ENCODE measurements at places on chromosomes 2 and 18.
A peak's percentile ranks its signal among the peaks of the same experiment; 100 is the strongest.

DNA sequence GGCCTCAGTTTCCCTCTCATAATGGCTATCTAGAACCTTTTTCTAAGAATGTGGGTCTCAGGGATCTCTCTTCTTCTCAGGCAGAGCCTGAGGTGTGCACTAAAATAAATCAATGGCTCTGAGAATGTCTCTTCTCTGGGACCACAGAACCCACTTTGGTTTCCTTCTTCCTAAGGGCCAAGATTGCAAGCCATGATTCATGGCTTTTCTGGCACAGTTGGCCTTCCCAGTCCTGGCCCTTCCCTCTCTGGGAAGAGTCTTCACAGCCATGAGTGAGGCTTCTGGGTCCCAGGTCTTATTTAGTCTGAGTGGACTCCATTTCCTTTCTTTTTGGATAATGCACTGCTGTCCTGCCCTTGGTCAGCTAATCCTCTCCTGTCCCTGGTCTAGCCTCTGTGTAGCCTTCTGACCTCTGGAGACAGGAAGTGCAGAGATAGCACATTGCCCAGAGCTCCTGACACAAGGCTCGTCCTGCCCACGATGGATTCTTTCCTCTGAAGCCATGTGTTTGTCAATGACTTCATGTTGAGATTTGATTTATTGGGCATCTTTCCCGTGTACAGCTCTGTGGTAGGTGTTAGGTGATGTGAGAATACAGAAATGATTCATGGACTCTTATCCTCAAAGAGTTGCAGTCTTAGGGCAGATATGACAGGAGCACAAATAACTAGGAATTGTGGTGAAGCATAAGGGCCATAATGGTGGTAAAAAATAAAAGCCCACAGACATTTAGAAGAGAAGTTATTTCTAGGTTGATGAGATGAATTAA, 245.0 kb downstream of the CLIP4 start:
- no peak for DNase-seq

GRCh38 chr2:240960309-240960970, 38.0 kb upstream of the SNED1 start:
- no peak for DNase-seq

DNA sequence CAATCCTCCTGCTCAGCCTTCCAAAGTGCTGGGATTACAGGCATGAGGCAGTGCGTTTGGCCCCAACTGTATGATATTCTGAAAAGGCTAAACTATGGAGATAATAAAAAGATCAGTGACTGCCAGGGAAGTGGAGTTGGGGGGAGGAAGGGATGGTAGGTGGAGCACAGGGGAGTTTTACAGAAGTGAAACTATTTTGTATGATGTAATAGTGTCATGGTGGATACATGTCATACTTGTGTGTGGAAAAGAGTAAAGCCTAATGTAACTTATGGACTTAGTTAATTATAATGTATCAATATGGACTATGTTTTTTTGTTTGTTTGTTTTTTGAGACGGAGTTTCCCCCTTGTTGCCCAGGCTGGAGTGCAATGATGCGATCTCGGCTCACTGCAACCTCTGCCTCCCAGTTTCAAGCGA, 2.9 kb upstream of the GGCX start:
- DNase-seq: no peak

DNA sequence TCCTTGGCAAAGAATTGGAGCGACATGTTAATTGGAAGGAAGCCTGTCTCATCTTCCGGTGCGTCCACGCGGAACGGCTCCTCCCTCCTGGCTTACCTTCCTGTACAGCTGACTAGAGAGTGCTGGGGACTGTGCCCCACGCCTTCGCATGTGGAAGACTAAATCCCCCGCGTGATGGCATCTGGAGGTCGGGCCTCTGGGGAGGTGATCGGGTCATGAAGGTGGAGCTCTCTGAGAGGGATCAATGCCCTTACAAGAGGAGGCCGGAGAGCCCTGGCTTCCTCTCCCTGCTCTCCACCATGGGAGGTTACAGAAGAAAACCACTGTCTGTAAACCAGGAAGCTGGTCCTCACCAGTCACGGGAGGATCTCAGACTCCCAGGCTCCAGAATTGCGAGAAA, 104.1 kb upstream of the OTOS start:
- DNase-seq: no peak

DNA sequence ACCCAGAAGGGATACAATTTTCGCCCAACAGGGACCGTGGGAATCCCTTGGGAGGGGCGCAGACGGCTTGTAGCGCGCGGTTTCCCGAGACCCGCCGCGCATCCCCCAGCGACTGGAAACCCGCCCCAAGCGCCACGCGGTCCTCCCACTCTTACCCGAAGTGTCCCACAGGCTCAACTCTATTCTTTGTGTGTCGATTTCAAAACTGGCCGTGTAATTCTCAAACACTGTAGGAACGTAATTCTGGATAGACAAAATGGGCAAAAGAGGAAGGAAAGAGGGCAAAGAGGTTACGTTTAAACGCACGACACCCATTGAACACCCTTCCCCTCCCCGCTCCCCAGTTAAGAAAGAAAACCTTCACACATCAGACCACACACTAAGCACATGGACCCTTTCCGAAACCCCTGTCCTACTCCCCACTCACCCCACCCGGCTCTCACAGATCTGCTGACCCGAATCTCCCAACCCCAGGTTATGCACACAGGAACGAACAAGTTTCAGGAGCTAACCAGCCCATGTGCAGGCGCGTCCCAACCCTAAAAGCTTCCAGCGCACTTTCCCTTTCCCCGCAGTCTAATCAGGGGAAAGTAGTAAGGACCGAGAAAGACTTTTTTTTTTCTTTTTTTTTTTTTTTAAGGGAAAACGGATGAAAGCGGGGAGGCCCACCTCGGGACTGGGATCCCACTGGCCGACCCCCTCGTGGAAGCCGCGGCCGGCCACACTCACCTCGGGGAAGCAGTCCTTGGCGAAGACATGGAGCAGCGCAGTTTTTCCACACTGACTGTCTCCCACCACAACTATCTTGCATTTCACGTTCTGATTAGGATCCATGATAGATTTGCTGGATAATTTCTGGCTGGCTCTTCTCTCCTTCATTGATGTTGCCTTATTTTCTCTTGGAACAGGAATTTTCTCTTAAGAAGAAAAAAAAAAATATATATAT, 655 bp downstream of the RND3 start:
- DNase-seq: peak; percentile 73

GRCh38 chr2:191696001-191696400, 18.1 kb downstream of the NABP1 start:
- no peak for DNase-seq

DNA sequence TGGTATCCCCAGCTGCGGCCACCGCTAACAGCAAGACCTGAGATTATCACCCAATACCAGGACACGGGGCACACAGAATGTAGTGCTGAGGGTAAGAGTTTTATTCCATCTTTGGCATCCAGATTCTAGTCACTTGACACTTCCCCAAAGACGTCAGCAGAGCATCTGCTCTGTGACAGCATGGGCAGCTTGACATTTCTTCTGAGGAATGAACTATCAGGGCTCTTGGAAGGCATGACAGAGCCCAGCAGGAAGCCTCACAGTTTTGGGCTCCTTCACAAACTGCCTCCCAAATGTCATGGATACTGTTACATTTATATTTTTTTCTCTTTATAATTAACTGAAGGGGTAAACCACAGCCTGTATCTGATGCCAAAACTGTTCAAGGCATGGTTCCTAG, 1010.7 kb downstream of the TDRD15 start:
- no peak for DNase-seq

- DNase-seq: no peak
These were observed 90.0 kb downstream of the DSEL start for GRCh38 chr18:67426486-67426885.

DNA sequence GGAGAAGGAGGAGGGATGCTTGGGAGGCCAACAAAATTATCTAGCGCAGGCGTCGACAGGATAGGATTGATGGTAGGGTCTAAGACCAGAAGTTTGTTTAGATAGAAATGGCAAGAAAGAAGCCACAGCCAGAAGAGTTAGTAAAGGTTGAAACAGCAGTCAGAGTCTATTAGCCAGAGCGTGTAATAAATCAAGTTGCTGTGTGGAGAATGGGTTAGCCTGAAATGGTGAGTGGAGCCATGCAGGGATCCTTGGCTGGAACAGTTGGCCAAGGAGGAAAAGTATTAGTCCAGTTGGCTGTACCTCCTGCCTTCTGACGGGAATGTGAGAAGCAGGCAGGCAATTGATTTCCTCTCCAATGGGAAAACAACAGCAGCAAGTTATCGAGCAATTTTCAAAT, 190.7 kb upstream of the CCDC68 start:
- DNase-seq: no peak

DNA sequence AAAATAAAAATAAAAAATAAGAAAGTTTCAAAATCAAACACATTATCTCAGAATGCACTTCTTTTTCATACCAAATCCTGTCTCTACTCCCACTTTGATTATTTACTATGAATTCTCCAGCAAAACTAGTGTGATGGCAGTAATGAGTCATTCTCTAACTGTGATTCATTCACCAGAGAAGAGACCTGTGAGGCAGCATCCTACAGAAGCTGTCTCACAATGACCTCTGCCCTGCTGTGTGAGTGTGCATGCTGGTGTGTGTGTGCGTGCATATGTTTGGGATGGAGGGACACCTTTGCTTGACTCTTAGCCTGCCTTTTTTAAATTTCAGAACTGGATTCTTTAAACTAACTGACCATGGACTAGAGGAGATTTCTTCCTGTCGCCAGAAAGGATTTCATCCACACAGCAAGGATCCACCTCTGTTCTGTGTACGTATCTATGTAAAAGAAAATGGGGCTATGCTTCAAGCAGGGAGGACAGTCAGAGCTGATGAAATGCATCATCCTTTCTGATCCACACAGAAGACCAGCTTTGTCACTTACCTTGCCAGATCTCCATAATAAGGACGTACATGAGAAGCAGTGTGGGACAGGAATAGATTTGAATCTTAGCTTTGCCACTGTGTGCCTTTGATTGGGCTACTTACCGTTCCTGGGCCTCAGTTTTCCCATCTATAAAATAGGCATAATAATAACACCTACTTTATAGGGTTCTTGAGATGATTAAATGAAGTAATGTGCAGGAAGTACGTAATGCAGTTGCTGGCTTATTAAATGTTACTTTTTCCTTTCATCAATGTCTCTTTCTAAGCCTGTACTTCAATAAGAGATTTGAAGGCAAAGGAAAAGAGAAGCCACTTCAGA, 31.2 kb downstream of the STAMBP start:
- peak; percentile 7 for DNase-seq

DNA sequence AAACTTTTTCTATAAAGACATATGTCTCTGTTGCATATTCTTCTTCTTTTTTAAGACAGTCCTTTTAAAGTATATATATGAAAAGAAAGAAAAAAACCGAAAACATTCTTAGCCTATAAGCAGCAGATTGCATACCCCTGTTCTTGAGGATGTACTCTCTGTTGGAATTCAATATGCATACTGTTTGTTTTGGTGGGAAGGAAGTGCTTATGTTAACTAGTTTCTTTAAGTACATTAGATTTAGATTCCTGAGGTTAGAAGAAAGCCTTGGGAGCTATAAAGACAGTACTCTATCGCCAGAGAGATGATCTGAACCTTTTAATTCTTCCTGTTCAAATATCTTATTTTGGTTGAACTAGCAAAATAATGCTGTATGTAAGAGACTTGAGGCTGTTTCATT, 46.8 kb upstream of the TBR1 start:
- DNase-seq: no peak

DNA sequence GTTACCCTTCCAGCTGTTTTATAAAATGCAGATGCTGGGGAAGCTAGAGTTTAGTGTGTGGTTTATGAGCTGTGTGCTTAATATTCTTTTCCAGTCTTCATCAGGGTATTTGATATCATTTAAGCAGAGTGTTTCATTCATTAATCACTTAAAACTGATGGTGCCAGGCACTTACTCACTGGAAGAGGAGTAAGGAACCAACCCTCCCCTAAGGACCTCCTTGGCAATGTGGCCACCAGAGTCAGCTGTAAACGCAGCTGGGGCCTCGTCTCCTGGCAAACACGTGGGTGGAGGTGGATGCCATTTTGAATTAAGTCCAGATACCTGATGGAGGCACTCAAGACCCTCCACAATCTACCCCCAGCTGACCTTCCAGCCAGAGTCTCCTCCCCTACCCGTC, 331.6 kb downstream of the CLIP4 start:
- no peak for DNase-seq

- no peak for DNase-seq
These were observed 149.1 kb downstream of the ZNF516 start for GRCh38 chr18:76345901-76346300.

DNA sequence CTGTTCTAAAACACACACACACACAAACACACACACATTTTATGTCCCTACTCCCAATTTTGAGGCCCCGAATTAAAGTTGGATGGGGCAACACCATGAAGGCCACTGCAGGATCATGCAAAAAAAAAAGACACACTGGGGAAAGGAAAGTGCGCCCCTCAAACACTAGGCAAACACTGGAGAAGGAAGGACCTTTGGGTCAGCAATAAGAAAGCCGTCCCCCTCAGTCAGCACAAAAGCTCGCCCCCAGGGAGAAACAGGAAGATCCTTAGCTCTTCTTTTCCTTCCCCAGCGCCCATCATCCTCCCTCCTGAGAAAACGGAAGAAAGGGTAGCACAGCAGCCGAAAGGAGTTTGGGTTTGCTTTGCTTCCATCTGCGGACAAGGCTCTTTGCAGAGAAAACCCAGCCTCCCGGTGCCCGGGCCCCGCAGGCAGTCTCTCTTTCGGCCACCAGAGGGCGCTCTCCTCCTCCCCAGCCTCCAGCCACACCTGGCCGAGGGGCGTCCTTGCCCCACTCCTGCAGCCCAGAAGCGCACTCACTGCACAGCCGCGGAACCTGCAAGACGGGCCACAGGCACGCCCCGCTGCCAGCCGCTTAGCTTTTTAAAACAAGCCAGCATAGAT, 248.5 kb downstream of the CDH20 start:
- peak; percentile 45 for DNase-seq

- no peak for DNase-seq
These were observed 177.8 kb upstream of the EPAS1 start for GRCh38 chr2:46119453-46119852.

DNA sequence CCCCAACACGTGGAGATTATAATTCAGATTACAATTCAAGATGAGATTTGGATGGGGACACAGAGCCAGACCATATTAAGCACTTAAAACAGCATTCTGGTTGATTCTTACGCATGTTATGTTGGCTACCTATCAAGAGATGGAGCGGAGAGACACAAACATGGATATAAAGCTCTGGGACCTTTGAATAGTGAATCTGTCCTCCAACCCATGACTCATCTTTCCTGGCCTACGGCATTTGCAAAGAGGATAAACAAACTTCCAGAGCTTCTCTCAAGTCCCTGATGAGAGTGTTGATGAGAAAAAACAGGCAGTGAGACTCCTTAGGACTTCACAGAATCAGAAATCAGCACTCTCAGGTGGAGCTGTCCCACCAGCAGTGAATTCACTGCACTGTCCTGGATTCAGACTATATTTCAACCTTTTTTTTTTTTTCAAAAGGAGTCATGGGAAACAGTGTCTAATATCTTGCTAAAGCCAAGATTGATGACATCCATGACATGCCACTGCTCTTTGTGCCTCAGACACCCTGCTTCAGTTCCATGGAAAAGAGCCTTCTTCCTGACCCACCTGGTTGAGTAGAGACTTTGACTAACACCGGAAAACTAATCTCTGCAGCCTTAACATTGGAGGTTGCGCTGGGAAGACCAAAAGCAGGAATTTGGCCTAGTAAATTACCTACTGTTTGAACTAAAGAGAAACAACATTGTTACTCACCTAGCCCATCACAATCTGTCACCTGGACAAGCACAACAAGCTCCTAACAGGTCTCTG, 62.1 kb upstream of the NPAS2 start:
- DNase-seq: peak; percentile 7

- no peak for DNase-seq
These were observed 51.1 kb downstream of the PAPOLG start for GRCh38 chr2:60806988-60807681.

GRCh38 chr2:46563186-46563585, 83.8 kb downstream of the TMEM247 start:
- DNase-seq: no peak

All from HT-29 (cell line).